PC-3 (cell line): ENCODE measurements at places on chromosomes 16 and 17. TPM values are rescaled to one million over a fixed set of nuclear protein-coding genes. Genes with fewer than 3 reads are reported as not detected.

DNA sequence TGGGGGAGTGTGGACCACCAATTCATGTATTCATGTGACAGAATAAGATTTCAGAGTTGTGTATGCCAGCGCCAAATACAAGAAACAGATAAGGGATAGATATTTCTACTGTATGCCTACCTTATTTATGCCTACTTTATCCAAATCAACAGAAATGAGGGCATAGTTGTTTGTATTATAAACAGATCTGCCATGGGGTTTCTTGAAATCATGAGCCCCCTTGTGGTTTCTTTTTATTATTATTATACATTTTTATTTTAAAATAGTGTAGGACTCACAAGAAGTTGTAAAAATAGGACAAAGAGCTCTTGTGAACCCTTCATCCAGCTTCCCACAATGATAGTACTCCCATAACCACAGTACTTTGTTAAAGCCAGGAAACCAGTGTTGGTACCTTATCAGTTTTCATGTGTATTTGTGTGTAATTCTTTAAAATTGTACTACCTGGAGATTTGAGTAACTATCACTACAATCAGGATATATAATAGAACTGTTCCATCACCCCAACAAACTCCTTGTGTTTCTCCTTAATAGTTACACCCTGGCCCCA is 229.4 kb downstream of the CCDC182 start:
- no peaks in the 10 kb centered on the region for H3K36me3 ChIP-seq
- H3K4me1 ChIP-seq = peaks cover 25% of the 10 kb centered on the region
- peak; percentile 42 for DNase-seq
- H3K4me3 ChIP-seq = no peak overlapping the region

- H3K4me3 ChIP-seq = no peak overlapping the region
- H3K4me1 ChIP-seq = peaks cover 8% of the 10 kb centered on the region
- no peak overlapping the region for H3K27ac ChIP-seq
These were observed 43.4 kb downstream of the BMERB1 start for GRCh38 chr16:15477802-15478201.

DNA sequence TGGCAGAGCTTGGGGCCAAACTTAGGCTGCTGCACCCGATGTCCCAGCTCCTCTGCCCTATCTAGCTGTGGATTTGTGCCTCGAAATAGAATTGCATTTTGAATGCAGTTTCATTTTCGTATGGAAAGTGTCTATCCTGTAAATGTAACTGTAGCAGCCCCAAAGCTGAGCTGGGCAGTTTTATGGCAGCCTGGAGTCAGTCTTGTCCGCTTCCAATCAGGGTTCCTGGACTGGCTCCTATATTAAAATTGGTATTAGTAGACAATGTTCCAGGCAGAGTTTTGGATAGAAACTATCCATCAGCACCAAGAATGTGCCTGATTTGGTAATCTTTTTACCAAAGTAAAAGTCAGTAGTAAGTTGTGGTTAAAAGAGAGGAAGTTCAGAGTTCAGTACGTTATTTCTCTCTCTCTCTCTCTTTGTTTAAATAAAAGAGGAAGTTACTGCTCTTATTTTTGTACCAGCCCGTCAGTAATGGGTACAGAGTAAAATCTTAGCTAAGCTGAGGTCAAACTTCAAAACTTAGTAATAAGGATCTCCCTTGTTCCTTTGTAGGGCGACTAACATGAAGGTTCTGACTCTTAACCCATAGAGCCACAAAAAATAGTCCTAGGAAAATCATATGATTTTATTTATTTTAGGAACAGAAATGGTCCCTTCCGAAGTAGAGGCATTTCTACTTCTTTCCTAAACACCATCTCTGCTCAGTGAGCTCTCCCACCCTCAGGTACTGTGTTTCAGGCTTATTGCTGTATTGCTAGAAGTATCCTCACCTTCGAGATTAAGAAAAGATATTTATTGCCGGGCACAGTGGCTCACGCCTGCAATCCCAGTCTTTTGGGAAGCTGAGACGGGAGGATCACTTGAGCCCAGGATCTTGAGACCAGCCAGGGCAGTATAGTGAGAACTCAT is 28.0 kb downstream of the PRKCB start:
- no peak for DNase-seq
- H3K36me3 ChIP-seq = no peaks in the 10 kb centered on the region
- H3K27ac ChIP-seq = no peak overlapping the region
- H3K4me3 ChIP-seq = no peak overlapping the region
- peaks cover 45% of the 10 kb centered on the region for H3K27me3 ChIP-seq
- H3K4me1 ChIP-seq = no peaks in the 10 kb centered on the region

The CLEC3A gene
- not detected in 2 replicates for total RNA-seq

GRCh38 chr17:49495842-49496182 is 719 bp downstream of the NGFR start:
- DNase-seq = no peak
- peak overlapping the region; percentile 55; the same call in 1 of the 2 replicates for H3K4me3 ChIP-seq
- H3K27me3 ChIP-seq = peaks cover 68% of the 10 kb centered on the region
- H3K36me3 ChIP-seq = no peaks in the 10 kb centered on the region
- no peak overlapping the region for H3K27ac ChIP-seq

- no peak for DNase-seq
- no peaks in the 10 kb centered on the region for H3K27me3 ChIP-seq
- no peak overlapping the region for H3K27ac ChIP-seq
- peaks cover 30% of the 10 kb centered on the region for H3K4me1 ChIP-seq
- H3K36me3 ChIP-seq = peaks cover 3% of the 10 kb centered on the region; the same call in 1 of the 2 replicates
These were observed 678 bp upstream of the BAIAP2 start for GRCh38 chr17:81034168-81034777.

The MGAT5B gene
- 4.9 and 10.3 TPM in 2 replicates for total RNA-seq

- H3K27me3 ChIP-seq = no peaks in the 10 kb centered on the region
- H3K27ac ChIP-seq = no peak overlapping the region
- H3K36me3 ChIP-seq = no peaks in the 10 kb centered on the region
- H3K4me1 ChIP-seq = no peaks in the 10 kb centered on the region
- DNase-seq = no peak
These were observed 32.3 kb upstream of the TAOK1 start for GRCh38 chr17:29357821-29358232.

GRCh38 chr16:69329369-69330285 is 761 bp downstream of the PDF start:
- peak overlapping the region; percentile 80 for H3K4me3 ChIP-seq
- no peaks in the 10 kb centered on the region for H3K27me3 ChIP-seq

DNA sequence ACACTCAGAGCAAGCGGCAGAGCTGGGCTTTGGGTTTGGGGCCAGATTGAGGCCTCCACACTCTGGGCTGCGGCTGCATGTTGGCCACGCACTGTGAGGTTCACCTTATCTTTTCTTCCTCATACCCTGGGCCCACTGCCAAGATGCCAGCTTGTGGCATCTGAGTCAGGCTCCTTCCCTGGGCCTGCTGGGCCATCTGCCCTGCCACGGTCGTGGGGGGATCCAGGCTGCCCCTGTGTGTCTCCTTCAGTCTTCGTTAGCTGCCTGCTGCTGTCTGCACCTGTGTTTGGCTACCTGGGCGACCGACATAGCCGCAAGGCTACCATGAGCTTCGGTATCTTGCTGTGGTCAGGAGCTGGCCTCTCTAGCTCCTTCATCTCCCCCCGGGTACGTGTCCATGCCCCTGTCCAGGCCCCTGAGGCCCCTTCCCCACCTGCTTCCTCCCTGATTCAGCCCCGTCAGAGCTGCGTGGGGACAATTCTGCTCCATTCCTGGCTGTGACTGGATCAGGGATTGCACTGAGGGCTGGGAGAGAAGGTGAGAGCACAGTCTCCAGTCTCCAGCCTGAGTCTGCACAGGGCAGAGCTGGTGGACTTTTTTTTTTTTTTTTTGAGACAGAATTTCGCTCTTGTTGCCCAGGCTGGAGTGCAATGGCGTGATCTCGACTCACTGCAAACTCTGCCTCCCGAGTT is 11.2 kb downstream of the SPNS3 start:
- H3K27ac ChIP-seq = no peak overlapping the region
- peak; percentile 71 for DNase-seq
- peaks cover 8% of the 10 kb centered on the region for H3K4me1 ChIP-seq
- no peak overlapping the region for H3K4me3 ChIP-seq
- H3K36me3 ChIP-seq = no peaks in the 10 kb centered on the region
- H3K27me3 ChIP-seq = no peaks in the 10 kb centered on the region

The KRTAP2-1 gene
- not detected in 2 replicates for total RNA-seq

GRCh38 chr17:32903774-32904673 is 23.9 kb upstream of the TMEM98 start:
- no peaks in the 10 kb centered on the region for H3K36me3 ChIP-seq
- H3K4me1 ChIP-seq = no peaks in the 10 kb centered on the region
- H3K27me3 ChIP-seq = no peaks in the 10 kb centered on the region
- H3K27ac ChIP-seq = no peak overlapping the region

- no peaks in the 10 kb centered on the region for H3K36me3 ChIP-seq
- DNase-seq = no peak
- H3K27me3 ChIP-seq = peaks cover 22% of the 10 kb centered on the region
- no peaks in the 10 kb centered on the region for H3K4me1 ChIP-seq
These were observed 5.7 kb upstream of the SDR42E1 start for GRCh38 chr16:82016964-82017363.
